ENCODE measurements at places on chromosomes 2 and 18. TPM values are rescaled to one million over a fixed set of nuclear protein-coding genes. Genes with fewer than 3 reads are reported as not detected.
A peak's percentile ranks its signal among the peaks of the same experiment; 100 is the strongest.

GRCh38 chr2:173568054-173568453 is 213.4 kb downstream of the CDCA7 start:
- DNase-seq: peak; percentile 80

The ADCYAP1 gene
- not detected for total RNA-seq

The EVX2 gene
- not detected for total RNA-seq

GRCh38 chr2:636641-637405 is 40.4 kb downstream of the TMEM18 start:
- peak; percentile 62 for DNase-seq

GRCh38 chr2:125837128-125837527 is 818.8 kb upstream of the GYPC start:
- no peak for DNase-seq
